ENCODE measurements at places on chromosomes 2 and 18.

- no peak for DNase-seq
Measured at GRCh38 chr18:5890331-5891183, 4.8 kb downstream of the TMEM200C start.

GRCh38 chr2:222468346-222468745 lies 44.0 kb downstream of the SGPP2 start:
- no peak for DNase-seq

- DNase-seq = no peak
Measured at GRCh38 chr2:74420006-74420405, 1.4 kb downstream of the C2orf81 start.

GRCh38 chr2:63078852-63079606 lies 28.4 kb downstream of the OTX1 start:
- no peak for DNase-seq

- DNase-seq = no peak
Measured at GRCh38 chr18:49630246-49630699, 68.4 kb downstream of the LIPG start.

- no peak for DNase-seq
Measured at GRCh38 chr18:9211955-9212354, 75.4 kb downstream of the ANKRD12 start.

DNA sequence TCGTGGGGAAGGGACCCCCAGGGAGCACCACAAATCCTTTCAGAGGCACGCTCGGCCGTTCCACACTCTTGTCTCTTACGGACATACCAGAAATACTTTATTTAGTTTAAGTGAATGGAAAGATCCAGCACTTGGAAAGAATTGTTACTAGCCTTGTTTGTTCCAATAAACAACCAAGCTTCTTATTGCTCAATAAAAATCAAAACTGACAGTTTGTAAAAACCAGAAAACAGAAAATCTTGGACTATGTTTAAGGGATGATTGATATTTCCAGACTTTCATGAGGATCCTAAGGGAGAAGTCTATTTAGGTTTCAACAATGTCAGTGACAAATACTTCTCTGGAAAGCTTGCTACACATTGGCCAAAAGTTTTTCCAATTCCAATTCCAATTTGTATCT lies 31.6 kb upstream of the CCBE1 start:
- no peak for DNase-seq

- no peak for DNase-seq
Measured at GRCh38 chr2:159199761-159200465, 86.6 kb downstream of the WDSUB1 start.

GRCh38 chr2:7117076-7117475 lies 199.9 kb downstream of the RNF144A start:
- no peak for DNase-seq

GRCh38 chr2:225055714-225056113 lies 13.4 kb upstream of the DOCK10 start:
- no peak for DNase-seq

GRCh38 chr2:213353419-213353818 lies 69.2 kb downstream of the SPAG16 start:
- no peak for DNase-seq

DNA sequence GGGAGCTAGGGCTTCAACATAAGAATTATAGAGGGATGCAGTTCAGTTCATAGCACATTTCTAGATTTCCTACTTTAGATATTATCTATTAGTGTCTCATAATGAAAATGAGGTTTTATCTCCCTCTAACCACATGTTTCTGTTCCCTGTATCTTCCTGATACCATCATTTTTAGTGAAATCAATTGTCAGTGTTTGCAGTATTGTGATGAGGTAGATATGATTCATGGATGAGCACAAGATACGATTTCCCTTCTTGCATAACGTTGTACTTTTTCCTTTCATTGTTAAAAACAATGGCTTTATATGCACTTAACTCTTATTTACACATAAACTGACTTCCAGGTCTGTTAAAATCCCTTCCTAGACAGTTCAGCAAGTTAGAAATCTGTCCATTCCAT lies 211.4 kb downstream of the ZBTB7C start:
- no peak for DNase-seq

DNA sequence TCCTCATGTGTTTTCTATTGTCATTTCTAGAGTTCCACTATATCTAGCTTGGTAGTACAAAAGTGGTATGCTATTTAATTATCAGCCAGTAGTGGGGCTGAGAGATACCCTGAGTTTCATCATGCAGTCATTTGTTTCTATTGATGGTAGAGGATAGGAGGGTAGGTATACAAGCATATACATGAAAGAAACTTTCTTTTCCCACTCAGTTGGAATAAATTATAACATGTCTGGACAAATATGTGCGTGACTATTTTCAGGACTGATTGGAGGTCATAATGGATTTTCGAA lies 633.2 kb downstream of the NRXN1 start:
- DNase-seq = no peak

DNA sequence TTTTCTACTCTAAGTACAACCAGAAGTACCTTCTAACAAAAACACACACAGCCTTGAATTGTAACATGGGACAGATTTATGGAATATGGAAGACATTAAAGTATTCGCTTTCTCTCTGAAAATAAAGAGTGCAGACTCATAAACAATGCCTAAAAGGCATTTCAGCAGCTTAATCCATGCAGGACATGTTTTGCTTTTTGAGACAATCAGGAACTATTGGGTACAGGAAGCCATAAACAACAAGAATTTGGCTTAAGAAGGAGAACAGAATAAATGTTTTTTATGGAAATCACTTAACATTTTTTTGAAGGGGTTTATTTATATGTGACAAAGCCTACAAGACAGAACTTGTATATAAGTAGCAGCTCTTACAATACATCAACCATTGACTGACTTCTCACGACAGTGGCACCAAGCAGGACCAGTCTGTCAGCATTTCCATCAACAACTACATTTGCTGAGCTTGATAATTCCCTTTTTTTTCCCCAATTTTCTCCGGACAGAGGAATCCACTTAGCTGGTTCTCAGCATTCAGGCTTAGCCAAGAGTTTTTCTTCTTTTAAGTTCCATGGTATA lies 140.1 kb downstream of the EXOC6B start:
- no peak for DNase-seq

DNA sequence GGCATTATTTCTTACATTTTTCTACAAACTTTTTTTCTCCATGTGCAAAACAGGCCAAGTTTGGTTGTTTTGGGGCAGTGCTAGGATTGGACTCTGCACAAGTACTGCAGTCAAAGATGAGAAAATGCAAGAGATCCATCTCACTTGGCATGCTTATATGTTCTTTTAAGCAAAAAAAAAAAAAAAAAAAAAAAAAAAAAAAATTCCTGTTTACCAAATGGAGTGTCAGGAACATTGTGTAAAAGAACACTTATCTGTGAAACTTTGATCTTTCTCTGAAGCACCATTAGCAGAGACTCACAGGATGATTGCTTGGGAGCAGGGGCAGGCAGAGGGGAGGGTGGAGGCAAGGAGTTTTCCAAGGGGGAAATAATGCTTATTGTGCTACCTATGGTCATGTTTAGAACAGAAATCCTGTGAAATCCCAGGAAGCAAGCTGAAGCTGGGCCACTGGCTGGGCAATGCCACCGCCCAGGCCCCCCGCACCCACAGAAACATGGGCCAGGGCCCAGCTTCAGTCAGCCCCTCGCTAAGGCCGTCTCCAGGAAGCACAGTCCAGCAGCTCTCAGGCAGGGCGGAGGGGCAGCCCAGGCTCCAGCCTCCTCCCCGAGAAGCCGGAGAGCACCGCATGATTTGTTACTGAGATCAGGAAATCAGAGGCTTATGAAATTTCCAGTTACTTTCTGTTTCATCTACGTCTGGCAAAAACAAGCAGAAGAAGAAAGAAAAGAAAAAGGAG lies 229.4 kb downstream of the ZNF516 start:
- no peak for DNase-seq

GRCh38 chr2:214992911-214993310 lies 145.5 kb downstream of the ABCA12 start:
- no peak for DNase-seq

DNA sequence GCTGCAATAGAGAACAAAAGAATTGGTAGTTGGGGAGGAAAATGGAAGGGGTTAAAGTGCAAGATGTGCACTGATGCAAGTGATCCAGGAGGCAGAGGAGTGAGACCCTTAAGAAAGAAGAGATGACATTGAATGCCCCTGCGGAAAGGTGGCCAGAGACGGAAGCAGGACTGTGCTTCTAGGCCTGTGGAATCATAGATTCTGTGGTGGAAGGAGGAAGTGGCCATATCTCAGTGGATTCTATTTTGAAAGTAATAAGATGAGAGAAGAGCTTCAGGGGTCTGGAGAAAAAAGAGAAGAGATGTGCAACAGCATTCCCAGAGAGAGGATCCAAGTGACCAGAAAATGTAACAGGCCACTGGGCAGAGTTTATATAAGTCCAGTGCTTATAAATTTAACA lies 18.6 kb upstream of the GYPC start:
- DNase-seq = no peak

- DNase-seq = no peak
Measured at GRCh38 chr2:36902385-36903120, 63.8 kb downstream of the STRN start.

DNA sequence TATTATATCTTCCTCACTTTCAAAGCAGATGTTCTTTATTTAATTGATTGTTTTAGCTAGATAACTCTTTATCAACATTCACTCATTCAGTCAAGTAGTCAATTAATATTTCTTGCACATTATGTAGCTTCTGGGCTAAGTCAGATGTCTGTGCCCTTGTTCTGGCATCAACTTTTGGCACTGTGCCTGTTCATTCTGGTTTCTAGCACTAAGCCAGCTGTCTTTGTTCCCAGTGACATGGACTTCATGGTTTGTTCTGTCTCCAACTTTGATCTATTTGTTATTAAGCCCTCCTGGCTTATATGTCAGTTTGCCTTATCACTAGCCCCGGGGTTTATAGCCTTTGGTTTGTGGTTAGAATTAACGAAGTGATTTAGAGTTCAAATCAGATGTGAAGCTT lies 247.9 kb upstream of the SYT4 start:
- DNase-seq = no peak

DNA sequence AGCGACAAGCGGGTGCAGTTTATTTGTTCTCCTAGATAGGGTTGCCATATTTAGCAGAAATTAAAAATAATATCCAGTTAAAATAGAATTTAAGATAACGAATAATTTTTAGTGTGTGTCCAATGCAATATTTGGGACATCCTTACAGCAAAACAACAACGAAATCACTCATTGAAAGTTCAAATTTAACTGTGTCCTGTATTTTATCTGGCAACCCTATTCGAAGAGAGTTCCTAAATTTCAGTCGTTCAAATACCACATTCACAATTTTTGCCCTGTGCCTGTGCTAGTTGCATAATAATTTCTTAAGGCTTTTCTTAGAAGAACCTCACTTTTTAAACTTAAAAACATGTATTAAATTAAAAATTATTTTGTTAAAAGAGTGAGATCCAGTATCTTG lies 664 bp downstream of the DGUOK start:
- DNase-seq = no peak

GRCh38 chr2:64213532-64214275 lies 69.5 kb upstream of the PELI1 start:
- DNase-seq = no peak

DNA sequence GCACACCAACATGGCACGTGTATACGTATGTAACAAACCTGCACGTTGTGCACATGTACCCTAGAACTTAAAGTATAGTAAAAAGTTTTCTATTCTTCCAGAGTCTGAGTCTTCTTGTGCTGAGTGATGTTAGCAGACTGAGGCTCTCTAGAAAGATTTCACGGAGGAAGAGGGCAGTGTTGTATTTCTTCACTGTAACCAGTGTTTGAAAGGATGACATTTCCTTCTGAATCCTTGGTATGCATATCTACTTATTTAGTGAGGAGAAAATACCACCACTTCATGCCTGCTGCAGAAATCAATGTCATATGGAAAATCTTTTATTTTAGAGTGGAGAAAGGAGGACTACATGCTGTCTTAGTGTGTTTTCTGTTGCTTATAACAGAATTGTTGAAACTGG lies 357.1 kb downstream of the CCDC85A start:
- DNase-seq = no peak

DNA sequence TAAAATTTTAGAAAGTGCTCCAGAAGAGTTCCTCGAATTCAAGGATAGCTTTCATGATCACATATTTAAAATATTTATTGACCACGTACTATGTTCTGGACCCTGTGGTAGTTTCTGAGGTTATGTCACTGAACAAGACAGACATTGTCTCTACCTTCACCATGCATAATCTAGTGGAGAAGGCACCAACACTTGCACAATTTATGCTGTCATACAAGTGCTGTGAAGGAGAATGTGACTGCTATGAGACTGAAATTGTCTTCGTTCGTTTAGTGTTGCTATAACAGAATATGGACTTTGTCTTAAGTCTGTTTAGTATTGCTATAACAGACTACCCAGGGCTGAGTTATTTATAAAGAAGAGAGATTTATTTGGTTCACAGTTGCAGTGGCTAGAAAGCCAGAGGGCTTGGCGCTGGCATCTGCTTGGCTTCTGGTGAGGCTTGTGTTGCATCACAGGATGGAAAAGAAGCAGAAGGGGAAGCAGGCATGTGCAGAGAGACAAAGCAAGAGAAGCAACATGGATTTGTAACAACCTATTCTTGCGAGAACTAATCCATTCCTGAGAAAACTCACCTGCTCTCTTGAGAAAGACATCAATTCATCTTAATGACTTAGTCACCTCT lies 50.0 kb upstream of the RFX8 start:
- no peak for DNase-seq

- no peak for DNase-seq
Measured at GRCh38 chr2:202278036-202278760, 12.6 kb downstream of the NOP58 start.

DNA sequence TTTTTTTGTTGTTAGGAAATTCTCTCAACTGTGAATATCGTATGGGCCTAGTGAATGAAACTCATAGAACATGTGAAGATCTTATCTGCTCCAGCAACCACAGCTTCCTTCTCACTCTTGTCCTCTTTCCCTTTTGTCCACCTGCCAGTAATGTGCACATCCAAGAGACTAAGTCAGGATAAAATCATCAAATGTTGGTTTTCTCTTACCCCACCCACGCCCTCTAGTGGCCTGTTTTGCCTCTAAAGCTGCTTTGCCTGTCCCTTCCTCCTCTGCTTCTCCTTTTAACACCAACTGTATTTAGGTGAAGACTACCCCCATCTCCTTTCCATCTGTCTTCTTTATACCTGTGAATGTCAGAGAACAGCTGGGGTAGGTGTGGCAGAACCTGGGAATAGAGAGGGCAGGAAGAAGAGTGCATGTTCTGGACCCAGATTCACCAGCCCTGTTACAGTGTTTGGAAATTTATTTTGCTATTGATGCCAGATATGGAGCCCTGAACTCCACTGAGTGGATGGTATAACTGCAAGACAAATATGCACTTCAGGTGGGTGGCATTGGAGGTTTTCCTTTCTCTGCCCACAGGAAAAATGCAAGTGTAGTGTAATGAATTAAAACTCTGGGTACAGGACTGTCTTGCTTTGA lies 8.4 kb upstream of the MGAT5 start:
- peak; percentile 66 for DNase-seq

DNA sequence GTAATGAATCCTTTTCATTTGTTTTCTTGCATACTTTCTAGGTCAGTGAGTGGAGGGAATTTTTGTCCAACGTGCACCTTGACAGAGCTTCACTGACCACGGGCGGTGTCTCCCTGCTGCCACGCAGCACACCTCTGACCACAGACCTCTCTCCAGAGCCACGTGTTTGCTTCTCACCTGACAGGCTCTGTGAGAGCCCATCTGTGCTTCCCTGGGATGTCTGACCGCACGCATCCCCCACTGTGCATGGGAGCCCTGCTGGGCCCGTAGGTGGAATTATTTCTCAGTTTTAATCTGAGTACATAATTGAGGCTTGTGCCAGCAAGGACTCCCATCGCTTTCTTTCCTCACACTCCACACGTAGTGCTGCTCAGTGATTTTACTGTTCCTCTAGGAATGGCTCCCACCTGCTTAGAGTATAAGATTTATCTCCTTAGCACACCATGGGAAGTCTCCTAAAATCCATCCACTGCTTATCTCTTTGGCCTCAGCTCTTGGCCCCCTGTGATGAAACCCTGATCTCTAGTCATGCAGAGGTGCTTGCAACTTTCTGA lies 482.6 kb downstream of the TSN start:
- DNase-seq = no peak

Data from T follicular helper cell (primary cell).